ENCODE measurements at places on chromosomes 2 and 18.

- no peak for DNase-seq
Measured at GRCh38 chr2:43941359-43941758, 54.4 kb downstream of the LRPPRC start.

- no peak for DNase-seq
Measured at GRCh38 chr2:173962031-173962430, 3.1 kb downstream of the SP3 start.

DNA sequence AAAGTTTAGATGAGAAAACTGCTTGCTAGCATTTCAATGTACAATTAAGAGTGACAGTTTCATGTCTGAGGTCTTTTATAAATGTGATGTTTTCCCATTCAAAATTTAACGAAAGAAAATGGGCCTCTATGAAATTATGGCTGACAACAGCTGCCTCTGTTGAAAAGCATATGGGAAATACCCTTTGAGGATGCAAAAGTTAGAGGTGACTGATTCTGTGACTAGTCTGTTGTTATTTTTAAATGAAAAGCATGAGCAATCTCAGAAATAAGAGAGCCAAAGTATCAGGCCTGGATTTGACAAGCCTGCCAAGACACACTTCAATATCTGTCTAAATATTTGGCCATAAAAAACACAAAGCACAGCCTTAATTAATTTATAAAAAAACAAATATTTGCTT lies 580.8 kb downstream of the ERBB4 start:
- no peak for DNase-seq

DNA sequence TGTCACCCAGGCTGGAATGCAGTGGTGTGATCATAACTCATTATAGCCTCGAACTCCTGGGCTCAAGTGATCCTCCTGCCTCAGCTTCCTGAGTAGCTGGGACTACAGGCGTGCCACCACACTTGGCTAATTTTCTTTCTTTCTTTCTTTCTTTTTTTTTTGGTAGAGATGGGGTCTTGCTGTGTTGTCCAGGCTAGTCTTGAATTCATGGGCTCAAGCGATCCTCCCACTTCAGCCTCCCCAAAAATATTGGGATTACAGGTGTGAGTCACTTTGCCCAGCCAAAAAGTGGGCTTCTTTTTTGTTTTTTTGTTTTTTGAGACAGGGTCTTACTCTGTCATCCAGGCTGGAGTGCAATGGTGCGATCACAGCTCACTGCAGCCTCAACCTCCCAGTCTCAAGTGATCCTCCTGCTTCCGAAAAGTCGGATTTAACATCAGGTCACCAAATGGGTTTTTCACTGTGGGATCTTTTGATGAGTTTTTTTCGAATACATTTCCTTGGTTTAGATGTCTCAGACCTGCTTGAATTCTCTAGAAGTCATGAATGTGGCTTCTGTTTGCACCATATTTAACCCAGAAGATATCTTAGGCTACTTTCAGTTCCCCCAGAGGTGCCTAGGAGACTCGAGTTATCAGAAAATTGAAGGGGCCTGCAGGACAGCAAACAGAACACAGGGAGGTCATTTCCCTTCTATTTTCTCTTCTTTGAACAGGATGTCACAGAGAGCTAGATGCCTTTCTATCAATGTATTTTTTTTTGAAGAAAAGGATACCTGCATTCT lies 8.9 kb downstream of the RAB31 start:
- DNase-seq = no peak

GRCh38 chr18:12001421-12001820 lies 20.1 kb downstream of the IMPA2 start:
- DNase-seq = no peak

- no peak for DNase-seq
Measured at GRCh38 chr2:205906419-205906818, 179.6 kb downstream of the INO80D start.

DNA sequence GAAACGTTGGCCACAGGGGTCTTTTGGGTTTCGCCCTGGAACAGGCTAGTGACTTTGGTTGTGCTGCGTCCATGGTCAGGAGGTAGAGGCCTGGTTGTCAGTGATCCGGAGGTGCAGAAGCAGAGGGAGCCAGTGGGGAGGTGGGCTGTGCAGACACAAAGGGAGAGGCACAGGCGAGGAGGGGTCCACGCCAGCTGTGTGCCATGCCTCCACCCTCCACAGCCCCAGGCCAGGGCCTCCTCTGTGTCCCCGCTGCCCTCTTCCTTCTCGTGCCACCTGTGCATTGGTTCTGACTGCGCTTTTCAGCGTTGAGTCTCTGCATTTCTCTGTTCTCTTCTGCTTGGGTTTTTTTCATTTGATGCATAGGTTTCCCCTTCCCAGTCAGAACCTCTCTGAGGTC lies 121.0 kb downstream of the GBX2 start:
- no peak for DNase-seq

DNA sequence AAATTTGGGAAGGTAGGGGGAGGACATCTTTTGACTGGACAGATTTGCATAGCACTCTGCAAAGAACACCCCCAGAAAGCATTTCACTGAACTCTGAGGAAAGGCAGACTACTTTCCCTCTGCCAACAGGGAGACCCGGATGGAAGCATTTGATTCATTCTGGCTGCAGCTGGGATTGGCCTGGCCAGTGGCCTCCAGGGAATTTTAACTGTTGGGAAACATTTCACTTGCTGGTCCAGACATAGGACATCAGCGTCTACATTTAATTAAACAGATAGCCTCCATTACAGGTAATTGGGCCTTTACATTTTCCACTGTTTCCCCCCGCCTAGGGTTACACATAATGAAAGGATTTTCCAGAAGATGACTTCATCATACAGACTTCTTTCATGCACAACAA lies 92.8 kb downstream of the MARCHF4 start:
- DNase-seq = no peak

DNA sequence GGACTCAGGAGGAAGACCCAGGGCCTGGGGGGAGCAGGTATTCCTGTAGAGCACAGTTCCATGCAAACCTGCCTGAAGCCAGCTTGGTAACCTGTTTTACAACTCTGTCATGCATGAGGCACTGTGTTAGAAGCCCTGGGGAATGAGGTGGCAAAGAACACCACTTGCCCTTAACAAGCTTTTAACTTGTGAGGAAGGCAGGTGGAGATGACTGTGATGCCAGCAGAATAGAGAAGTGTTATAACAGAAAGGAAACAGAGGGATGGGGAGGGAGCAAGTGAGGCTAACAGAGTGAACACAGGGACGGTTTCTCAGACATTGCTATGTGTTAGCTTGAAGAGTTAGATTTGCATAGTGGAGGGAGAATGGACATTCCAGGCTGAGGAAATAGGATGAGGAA lies 11.5 kb upstream of the IL1A start:
- no peak for DNase-seq

GRCh38 chr2:19868224-19868623 lies 33.6 kb downstream of the TTC32 start:
- DNase-seq = no peak

DNA sequence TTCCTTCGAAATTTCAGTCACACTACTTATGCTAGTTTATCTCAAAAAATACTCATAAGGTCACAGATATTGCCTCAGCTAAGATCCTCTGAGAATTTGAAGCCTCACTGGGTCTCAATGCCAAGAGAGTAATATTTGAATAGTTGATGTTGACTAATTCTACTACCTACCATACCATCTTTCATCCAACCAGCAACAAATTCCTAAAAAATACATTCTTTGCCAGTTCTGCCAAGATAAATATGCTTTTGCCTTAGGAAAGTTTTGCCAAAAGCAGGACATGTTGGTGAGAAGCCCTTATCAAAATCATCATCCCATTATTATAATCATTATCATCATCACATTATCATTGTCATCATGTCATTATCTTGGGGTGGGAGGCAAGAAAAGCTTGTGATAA lies 544.6 kb upstream of the ZEB2 start:
- no peak for DNase-seq

DNA sequence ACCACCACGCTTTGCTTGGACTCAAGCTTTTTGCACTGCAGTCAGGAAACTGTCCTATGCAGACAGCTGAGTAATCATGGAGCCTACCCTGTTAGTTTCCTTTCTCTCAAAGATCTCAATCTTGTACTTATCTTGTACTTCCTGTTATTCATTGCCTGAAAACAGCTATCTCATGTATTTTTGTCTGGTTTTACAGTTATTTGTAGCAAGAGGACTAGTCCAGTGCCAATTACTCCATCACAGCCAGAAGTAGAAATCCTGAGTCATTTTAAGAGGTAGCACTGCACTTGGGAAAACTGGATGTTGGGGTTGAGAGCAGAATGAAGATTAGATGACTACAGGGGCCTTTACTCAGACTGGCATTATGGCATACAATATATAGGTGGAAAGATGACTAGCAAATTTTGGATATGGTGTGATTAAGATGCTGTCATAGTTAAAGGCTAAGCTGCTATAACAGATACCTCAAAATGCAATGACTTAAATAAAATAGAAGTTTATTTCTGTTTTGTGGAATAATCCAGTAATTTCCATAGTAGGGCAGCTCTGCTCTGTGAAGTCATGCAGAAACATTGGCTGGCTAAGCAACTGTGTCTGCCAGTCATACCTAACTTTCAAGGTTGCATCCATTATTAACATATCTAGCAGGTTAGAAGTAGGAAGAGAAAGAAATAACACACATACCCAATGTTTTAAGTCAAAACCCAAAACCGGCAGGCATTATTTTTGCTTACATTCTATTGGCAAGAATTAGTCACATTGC lies 21.1 kb upstream of the CHMP3 start:
- no peak for DNase-seq

DNA sequence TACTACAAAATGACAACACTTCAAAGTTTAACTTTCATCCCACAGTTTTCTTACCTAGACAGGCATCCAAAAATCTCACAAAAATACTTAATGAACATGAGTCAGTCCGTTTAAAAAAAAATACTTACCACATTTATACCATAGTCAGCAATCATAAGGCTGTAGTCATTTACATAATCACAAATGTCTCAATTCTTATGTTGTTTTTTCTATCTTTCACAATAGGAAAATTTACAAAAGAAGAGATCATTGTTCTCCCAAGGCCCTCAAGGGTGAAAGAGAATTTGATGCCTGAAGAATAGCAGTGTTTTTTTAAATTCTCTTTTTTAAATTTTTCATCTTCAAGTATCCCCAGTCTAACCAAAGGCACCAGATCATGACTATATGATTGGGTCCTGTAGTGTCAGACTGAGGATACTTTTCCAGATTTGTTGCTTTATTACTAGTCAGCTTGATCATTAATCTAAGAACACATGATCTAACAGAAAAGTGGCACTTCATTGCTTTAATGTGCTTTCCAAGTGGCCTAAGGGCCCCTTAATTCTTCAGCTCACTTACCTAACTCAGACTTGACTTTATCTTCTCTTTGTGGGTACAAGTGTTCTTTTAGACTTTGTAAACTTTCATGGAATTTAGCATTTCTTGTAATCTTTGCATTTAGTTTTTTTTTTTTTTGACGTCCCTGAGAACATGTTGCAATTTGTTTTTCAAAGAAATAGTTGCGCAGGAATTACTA lies 4.7 kb downstream of the SCYGR5 start:
- no peak for DNase-seq

DNA sequence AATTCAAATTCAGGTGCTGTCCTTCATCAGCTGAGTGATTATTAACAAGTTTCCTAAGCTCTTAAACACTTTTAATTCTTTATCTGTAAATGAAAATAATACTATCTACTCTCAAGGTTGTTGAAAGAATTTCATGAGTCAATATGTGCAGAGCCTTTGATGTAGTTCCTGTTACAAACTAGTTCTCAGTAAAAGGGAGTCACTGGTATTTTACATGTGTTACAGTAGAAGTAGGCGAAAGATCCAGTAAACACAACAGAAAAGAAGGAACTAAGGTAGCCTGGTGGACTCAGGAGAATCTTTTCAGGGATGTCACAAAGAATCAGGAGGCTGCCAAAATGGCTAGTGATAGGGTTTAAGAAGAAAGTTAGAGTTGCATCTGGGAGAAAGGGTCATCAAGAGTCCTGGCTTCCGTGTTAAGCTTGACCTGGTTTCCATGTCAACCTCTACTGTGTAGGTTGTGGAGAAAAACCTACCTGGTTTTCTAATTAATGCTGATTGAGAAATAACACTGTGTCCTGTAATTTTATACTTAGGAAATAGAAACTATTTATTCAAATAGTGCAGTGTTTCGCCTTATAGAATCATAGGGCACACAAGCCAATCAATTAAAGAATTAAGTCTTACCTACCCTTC lies 58.3 kb upstream of the TRIB2 start:
- DNase-seq = no peak

GRCh38 chr2:194602750-194603149 lies 1054.3 kb upstream of the SLC39A10 start:
- no peak for DNase-seq

GRCh38 chr2:240438810-240439697 lies 3.6 kb downstream of the GPC1 start:
- no peak for DNase-seq

DNA sequence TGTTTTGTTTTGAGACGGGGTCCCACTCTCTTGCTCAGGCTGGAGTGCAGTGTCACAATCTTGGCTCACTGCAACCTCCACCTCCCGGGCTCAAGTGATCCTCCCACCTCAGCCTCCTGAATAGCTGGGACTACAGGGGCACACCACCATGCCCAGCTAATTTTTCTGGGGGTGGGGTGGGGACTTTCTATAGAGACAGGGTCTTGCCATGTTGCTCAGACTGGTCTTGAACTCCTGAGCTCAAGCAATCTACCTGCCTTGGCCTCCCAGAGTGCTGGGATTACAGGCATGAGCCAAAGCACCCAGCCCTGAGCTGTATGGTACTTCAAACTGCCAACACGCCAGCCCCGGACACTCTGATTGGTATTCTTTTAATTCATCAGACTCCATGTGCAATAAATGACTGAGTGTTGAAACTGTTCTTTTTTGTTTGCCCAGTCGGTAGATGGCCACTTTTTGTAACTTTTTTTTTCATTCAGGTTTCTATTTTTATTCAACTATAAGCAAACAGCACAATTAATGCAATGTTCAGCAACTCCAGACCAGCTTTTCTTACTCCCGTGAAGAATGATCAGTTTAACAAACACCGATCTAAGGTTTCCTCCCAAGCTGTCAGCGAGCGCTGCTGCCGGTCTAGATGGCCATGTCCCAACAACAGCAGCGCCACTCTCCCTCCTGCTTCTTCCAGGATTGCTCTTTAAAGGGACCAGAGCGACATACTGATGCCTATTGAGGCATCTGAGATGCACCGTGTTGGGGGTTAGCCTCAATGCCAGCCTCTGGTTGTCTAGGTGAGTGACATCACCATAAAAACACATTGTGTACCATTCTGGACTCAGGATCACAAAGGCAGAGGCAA lies 12.5 kb upstream of the TGOLN2 start:
- no peak for DNase-seq

DNA sequence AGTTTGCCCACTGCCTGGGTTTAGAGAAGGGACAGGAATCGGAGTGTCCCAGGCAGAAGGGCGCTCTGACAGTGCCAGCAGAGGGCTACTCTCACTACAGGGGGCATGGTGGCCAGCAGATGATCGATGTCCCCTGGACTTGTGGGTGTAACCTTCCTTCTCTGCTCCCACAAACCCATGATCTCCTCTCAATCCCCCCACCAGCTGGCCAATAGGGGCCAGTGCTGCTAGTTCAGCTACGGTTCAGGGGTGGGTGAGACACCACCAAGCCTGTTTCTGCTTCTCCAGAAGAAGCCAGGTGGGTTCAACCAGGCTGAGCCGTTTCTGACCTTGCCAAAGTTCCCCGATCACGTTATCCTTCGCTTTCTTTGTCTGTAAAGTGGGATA lies 1.3 kb downstream of the NPPC start:
- DNase-seq = no peak

All from stimulated activated CD8-positive, alpha-beta memory T cell treated with anti-CD3 and anti-CD28 coated beads, Interleukin-4, amount 100 ng/mL, for 4 hours (primary cell).